ENCODE measurements at places on chromosomes 6 and 20.

GRCh38 chr20:51563486-51564332, 21.2 kb upstream of the NFATC2 start:
- DNase-seq: no peak

GRCh38 chr6:15338476-15338875, 92.6 kb downstream of the JARID2 start:
- no peak for DNase-seq

DNA sequence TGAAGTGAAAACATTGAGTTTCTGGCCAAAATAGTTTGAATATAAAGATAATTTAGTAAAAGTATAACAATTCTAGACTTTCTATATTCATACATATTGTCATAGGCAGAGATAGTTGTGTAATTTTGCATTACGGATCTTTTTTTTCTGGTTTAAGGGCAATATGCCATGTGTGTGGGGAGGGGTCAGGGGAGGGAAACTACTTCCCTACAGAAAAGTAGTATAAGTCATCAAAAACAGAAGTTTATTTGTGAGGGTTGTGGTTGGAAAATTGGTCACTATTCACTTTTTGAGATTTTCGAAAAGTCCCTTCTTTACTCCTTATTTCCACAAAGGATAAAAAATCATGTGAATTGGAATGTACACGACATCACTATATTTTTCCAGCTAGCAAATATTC, 288.2 kb upstream of the PREP start:
- DNase-seq: no peak

DNA sequence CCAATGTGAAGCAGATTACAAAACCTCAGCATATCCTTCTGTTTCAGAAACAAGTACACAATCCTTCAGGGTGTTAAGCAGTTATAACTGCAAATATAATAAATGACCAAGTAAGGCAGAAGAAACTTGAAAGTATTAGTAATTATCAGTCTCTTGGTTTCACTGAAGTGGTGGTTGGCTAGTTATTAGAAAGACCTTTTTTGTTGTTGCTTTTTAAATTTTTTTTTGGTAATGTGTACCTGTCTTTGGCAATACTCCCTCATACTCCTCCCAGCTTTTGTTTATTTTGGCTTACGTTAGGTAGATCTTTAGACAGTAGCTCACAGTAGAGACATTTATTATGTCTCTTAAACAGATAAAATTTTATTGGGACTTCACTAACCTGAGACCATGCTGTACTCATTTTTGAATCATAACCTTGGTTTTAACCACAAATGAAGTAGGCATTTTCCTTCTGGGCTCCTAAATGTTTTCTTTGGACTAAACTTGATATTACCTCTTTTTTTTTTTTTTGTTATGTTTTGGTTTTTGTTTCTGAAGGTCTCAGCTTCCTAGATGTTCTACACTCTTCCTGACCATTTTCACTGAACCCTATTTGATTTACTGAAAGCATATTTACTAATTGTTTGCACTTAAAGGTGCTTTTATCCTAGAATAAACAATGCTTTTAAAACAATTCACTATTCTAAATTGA, 6.4 kb downstream of the CD2AP start:
- no peak for DNase-seq

- no peak for DNase-seq
These were observed 173.6 kb downstream of the MTFR2 start for GRCh38 chr6:136076496-136076895.

GRCh38 chr20:59307270-59307669, 6.9 kb downstream of the EDN3 start:
- no peak for DNase-seq

DNA sequence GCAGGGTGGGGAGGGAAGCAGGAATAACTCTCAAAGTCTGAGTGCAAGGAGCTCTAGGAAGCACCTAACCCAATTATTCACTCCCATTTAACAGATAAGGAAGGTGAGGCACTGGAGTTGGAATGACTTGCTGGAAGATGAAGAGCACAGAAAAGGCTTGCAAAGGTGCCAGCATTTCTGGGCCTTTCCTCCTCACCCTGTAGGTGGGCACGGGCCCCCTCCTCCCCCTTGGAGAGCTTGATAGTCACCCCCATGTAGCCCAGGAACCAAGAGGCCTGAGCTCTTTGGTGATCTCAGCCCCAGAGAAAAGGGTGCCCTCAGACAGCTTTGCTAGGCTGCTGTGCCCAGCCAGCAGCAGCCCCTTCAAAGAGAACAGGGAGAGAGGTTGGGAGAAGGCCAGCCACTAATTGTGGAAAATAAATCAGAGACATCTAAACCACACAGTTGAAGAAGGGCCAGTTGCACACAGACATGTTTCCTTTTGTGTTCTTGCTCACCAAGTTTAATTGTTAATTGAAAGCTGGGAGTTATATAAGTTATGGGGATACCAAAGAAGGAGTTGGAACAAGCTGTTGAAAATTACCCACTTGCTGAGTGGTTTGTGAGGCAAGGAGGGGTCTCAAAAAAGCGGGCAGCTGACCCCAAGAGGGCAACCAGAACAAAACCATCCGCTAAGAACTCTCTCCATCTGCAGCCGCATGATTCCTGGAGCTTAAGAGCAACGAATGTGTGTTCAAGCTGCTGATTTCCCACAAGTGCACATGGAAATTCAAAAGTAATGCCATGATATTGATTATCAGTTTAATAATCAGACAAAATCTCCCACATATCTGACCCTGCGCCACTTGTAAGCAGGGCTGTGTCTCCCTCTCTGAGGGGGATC, 77.0 kb downstream of the MRPL14 start:
- DNase-seq: no peak

DNA sequence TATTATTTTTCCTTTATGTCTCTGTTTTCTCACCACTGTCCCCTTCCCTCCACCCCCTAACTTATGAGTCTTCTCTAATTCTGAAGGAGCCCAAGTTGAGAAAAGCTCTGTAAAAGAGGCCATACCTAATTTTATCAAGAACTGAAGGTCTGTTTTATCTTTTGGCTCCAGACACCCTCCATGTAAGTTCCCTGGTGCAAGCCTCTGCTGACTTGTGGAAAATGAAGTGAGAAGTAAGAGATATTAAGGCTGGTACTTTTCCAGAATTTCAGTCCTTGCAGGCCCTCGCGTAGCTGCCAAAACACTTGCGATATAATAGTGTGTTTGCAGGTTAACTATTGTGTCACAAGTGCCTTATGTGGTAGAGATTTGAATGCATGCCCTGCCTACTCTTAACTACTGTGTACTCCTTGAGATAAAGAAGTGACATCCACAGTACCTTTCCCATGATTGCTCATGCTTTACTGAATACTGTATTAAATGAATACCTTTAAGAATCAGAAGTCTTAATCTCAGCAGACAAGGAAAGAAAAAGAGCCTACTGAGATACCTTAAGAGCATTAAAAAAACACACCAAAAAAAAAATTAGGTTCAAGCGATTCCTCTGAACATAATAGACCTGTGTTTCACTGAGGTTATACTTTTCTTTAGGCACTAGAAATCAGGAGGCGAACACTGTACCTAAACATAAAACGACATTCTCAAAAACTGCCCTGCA, 143.6 kb upstream of the ZNF184 start:
- no peak for DNase-seq

GRCh38 chr6:37406726-37407341, 26.2 kb upstream of the CMTR1 start:
- no peak for DNase-seq

GRCh38 chr20:23085436-23086055, 578 bp downstream of the CD93 start:
- DNase-seq: no peak

- DNase-seq: no peak
These were observed 31.3 kb upstream of the KCNG1 start for GRCh38 chr20:51054233-51054632.

GRCh38 chr6:33592595-33593413, 12.7 kb upstream of the BAK1 start:
- no peak for DNase-seq

- no peak for DNase-seq
These were observed 25.8 kb downstream of the LY86 start for GRCh38 chr6:6614096-6614982.

DNA sequence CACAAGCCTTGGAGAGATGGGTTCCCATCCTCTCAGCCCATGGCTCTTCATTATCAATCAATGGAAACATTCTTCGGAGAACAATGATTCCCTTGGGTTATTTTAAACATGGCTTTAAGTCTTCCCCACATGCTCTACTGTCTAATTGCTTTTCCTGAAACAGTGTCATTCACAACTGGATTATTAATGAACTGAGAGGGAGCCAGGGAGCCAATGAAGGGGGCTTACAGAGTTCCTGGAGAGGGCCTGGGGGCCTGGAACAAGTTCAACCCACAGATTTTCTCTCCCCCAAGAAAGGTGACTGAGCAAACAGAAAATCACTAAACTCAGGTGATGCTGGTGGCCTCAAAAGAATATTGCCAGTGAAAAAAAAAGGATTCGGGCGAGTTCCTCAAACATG, 1.3 kb upstream of the PPP1R16B start:
- DNase-seq: no peak

- no peak for DNase-seq
These were observed at the start of gene BMP7 for GRCh38 chr20:57266291-57267157. TSS of gene BMP7 (minus strand) at chr20:57266641. CDS start at chr20:57266122, 519 bp downstream.

Measured in cortex of kidney (tissue), 1 donor.